ENCODE measurements at places on chromosomes 1 and 21.
A peak's percentile ranks its signal among the peaks of the same experiment; 100 is the strongest.

GRCh38 chr21:37530901-37531351 lies 164.4 kb downstream of the DYRK1A start:
- H3K27me3 ChIP-seq: no peaks in the 10 kb centered on the region
- no peak for DNase-seq
- H3K4me1 ChIP-seq: peaks cover 21% of the 10 kb centered on the region

GRCh38 chr1:169109561-169110134 lies 3.2 kb downstream of the ATP1B1 start:
- peak; percentile 46 for DNase-seq
- peak overlapping the region; percentile 82 for H3K4me3 ChIP-seq

GRCh38 chr1:31944205-31945089 lies 6.3 kb upstream of the PTP4A2 start:
- DNase-seq: no peak
- H3K27ac ChIP-seq: peak overlapping the region; percentile 88
- no peaks in the 10 kb centered on the region for H3K36me3 ChIP-seq
- H3K4me1 ChIP-seq: peaks cover 19% of the 10 kb centered on the region
- H3K27me3 ChIP-seq: no peaks in the 10 kb centered on the region
- H3K4me3 ChIP-seq: peak overlapping the region; percentile 35

- DNase-seq: no peak
- no peaks in the 10 kb centered on the region for H3K27me3 ChIP-seq
- no peaks in the 10 kb centered on the region for H3K36me3 ChIP-seq
- peaks cover 17% of the 10 kb centered on the region for H3K4me1 ChIP-seq
Observed at GRCh38 chr1:159177272-159177907, 6.0 kb downstream of the CADM3 start.
